ENCODE measurements at places on chromosomes 11 and 22.

DNA sequence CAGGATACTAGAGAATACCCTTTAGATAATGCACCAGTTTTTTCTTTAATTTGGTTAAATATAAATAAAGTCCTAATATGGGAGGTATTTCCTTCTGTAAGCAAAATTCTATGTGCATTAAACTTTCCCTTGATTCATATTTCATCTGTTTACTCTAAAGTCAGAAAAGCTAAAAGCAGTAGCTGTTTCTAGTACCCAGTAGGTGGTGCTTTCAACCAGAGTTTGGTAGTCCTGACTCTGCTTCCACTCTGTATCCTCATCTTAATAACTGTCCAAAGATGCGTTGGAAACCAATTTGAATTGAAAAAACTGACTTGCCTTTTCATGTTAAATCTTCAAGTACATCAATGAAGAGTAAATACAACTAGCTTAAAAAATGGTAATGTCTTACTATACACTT lies 1065.2 kb downstream of the JRKL start:
- peak; percentile 1 for DNase-seq

GRCh38 chr11:101127699-101128570 lies 1.7 kb downstream of the PGR start:
- no peak for DNase-seq

DNA sequence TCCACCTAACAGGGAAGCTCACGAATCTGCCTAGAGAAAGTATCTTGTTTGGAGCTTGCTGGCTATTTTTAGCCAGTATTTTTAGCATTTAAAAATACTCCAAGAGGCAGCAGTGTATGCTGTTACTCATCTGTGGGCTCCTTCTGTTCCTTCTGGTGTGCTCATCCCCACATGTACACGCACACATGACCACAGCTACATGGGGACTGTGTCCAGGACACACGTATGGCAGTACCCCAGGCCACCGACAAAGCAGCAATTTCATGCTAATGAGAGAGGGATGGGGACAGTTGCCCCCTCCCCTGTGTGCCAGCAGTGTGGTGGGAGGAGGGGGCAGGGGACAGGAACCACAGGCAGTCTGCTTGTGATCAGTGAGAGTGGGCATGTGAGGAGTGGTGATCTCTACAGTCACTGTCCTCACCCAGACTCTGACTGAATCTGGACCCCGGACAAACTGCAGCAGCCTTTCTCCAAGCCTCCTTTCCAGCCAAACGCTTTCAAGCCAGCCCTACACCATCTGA lies 16.4 kb downstream of the USP2 start:
- DNase-seq: no peak

DNA sequence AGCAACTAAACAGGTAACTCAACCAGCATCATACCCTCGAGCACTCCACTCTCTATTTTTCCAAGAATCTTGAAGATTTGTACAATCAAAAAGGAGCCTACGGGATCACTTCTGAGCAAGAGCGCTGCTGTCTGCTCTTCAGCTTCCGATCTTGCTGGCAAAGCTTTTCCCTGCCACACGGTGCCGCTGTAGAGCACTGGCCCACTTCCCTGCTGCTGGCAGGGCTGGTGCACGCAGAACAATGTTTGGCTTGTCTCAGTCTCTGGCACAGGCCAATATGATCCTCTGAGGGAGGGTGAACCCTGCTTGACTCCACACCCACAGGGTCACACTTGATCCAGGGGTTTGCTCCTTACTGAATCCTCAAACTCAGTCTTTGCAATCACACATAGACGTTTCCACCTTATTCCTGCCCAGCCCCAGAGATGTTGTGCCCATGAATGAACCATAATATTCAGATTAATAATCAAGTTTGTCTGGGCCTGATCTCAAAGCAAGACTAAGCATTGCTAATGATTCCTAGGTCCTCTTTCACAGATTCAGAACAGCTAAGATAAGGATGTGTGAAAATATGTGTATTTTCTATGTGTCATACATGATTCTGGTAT lies 536.6 kb downstream of the SOX6 start:
- no peak for DNase-seq

DNA sequence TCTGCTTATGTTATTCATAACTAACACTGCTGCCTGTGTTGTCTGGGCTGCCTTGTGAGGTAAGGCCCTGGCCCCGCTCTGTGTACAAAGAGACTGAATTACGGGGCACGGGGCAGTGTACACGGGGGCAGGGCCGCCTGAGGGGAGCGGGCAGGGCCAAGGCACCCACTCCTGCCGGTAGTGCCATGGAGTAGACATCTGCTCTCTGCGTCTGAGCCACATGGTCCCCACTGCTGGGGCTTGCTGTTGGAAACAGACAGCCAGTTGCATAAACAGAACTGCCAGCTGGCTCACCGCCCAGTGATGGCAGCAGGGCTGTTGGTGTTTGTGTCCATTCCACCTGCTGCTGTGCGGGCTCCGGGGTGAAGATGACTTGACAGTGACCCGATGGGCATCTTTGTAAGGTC lies 19.8 kb downstream of the FAM118A start:
- no peak for DNase-seq

GRCh38 chr22:23237201-23237798 lies 57.0 kb downstream of the BCR start:
- no peak for DNase-seq

- DNase-seq: no peak
Measured at GRCh38 chr11:78277314-78277994, 88.7 kb downstream of the USP35 start.

DNA sequence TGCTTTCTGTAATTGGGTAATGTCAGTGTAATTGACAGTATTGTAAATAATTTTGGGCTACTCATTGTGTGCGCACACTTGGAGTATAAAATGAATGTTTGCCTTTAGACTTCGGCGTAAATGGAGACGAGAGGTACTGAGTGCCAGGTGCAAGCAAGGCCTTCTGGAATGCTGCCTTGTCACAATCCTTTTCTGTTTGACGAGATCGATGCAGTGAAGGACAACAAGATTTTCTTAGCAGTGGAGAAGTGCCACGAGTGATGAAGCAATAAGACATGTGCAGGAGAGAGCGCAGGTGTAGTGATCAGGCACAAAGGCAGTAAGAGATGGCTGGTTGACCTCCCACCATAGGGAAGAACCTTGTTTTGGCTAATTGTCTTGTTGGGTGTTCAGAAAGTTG lies 67.5 kb downstream of the DDX10 start:
- no peak for DNase-seq

GRCh38 chr11:2849994-2850770 lies 35.4 kb downstream of the CDKN1C start:
- DNase-seq: no peak

DNA sequence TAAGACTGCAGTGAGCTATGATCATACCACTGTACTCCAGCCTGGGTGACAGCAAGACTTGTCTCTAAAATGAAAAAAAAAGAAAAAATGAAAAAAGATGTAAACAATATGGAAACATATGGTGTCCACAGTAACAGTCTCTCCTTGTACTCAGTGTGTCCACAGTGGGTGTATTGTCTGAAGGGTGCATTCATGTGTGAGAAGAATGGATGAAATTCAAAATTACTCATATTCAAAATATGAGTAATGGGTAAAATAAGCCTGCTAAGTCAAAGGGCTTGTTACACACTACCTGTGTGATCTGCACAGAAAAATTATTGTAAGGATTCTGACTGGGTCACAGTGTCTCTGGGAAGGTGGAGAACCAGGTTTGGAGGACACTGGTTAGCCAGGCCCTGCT lies 26.9 kb downstream of the PPFIA1 start:
- no peak for DNase-seq

GRCh38 chr22:24054356-24054755 lies 43.3 kb downstream of the CABIN1 start:
- DNase-seq: peak; percentile 35

GRCh38 chr11:24514219-24514594 lies 17.4 kb downstream of the LUZP2 start:
- no peak for DNase-seq

DNA sequence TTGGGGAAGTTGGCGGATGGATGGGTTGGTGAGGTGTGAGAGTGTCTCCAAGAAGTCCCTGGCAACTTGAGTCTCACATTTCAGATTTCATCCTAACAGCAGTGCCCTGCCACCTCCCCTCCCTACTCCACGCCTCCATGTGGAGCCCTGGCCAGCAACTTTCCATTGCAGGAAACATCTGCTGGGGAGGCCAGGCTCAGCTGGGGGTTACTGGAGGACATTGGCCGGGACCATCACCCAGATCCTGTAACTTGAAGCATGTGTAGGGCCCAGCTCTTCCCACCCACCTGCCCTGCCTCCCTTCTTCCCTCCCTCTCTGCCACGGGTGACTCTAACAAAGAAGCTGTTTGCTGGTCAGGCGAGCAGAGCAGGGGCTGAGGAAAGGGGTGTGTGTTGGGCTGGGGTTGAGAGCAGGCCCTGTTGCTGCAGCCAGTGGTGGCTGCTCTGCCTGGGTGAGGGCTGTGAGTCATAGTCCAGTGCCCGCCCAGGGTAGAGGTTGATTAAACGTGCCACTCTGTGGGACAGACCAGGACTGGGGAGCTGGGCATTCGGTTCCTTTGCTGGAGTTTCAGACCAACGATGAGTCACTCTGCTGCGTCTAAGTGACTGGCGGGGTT lies 64.0 kb downstream of the SCN3B start:
- DNase-seq: no peak

GRCh38 chr11:8760896-8761295 lies 78.3 kb downstream of the RPL27A start:
- no peak for DNase-seq

DNA sequence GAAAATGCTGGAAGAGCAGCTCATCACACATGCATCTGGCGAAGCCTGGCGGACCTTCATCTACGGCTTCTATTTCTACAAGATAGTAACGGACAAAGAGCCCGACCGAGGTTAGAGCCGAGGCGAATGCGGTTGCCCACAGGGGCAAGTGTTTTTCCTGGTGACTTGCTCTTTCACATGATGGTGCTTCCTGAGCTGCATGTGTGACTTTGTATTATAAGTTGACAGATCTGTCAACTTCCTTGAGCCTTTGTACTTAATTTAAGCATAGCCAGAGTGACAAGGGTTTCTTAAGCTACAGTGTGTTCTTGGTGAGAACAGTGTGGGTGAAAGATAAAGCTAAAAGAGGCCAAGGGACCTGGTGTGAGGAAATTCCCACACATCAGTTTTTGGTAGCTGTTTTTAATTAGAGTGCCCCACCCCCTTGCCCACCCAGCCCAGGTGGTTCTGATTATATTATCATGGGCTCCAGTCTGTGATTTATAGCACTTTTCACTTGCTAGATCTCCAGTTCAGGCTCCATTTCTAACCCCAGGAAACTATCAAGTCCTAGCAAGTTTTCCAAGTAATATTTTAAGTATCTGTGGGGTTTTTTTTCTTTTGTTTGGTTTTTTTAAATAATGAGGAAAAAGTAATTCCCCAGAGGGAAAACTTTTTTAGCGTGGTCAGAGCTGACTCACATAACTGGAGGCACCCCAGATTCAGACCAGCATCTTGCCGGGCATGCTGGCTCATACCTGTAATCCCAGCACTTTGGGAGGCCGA lies 68.0 kb upstream of the YWHAH start:
- no peak for DNase-seq

DNA sequence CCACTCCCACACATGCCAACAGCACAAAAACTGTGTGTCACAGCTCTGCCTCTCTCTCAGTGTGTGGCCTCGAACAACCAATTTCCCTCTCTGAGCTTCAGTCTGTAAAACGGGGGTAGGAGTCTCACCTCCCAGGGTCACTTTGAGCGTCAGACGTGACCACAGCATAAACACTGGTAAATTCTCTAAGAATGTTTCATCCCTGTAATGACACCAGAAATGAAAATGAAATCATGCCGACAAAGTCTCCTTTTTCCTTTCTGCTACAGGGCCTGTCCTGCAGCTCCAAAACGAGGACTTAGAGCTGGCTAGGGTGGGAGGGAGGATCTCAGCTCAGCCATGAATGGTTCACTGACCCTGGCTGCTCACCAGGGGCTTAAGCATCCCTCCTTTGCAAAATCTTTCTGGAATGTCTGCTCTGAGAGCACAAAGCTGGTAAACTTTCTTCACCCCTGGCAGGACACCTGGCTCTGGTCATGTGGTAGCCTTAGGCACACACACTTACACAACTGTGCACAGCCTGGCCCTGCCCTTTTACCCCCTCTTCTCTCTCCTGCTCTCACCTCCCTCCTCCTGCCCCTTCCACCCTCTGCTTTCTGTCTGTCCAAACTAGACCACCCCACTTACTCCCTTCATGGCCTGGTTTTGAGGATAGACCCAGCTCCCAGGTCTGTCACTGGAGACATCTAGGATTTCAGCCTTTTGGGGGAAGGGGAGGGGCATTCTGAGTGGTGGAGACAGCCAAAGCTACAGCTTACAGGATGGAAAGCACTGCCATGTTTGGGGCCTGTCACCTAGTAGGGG lies 12.3 kb upstream of the TSKU start:
- peak; percentile 76 for DNase-seq

- peak; percentile 78 for DNase-seq
Measured at GRCh38 chr11:35014346-35014745, 97.9 kb downstream of the PDHX start.

DNA sequence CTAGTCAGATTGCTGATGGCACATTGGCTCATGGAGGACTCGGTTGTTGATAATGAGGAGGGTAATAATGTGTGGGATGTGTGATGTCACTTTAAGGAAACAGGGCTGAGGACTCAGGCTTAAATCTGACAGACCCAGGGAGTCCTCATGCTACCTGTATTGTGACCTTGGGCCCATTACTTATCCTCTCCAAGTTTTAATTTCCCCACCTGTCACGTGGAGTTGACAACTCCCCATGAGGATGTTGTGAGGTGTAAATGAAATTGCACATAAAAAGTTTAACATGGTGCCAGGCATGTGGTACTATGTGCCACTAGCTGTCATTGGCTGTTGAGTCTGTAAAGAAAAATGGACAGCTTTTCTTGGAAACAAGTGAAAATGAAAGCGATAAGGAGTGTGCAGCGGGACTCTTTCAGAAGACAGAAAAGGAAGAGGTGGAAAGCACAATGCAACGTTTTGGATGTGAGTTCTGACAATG lies 15.3 kb downstream of the IL10RA start:
- DNase-seq: no peak

DNA sequence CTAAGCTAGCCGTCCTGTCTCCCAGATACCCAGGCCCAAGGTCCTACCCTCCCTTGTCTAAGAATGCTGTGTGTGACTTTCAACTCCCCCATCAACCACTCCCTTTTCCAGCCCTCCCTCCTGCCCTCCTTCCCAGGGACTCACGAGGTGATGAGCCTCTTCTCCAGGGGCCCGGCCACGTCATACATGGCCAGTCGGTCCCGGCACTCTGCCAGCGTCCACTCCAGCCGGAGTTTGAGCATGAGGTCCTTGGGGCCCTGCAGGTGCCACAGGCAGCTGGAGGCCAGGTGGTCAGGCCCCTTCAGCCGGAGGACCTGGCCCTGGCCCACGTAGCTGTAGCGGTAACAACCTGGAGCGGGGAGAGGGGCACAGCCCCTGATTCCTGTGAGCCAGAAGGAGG lies 20.1 kb downstream of the TMPRSS6 start:
- DNase-seq: no peak

- no peak for DNase-seq
Measured at GRCh38 chr11:126080161-126080941, 17.7 kb upstream of the CDON start.
